Islet precursor cell (in vitro differentiated cells): ENCODE measurements at places on chromosomes 12 and 14.

GRCh38 chr12:80988986-80989385 lies 51.3 kb upstream of the LIN7A start:
- no peak for DNase-seq

DNA sequence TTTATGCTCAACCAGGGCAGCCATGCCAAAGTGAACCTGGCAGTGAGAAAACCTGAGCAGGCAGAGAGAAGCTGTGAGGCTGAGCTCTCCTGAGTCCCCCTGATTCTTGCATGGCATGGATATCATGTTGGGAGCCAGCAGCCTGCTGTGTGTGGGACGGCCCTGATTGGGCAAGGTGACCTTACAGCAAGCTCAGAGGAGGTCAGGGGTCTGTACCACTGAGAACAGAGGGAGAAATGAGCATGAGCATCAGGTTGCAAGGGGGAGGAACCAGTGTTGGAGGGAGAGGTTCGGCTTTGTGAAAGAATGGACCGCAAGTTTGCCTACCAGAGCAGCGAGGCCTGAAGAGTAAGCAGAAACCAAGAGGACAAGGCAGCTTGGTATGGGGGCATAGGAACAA lies 59.1 kb upstream of the PTGR2 start:
- DNase-seq = no peak

DNA sequence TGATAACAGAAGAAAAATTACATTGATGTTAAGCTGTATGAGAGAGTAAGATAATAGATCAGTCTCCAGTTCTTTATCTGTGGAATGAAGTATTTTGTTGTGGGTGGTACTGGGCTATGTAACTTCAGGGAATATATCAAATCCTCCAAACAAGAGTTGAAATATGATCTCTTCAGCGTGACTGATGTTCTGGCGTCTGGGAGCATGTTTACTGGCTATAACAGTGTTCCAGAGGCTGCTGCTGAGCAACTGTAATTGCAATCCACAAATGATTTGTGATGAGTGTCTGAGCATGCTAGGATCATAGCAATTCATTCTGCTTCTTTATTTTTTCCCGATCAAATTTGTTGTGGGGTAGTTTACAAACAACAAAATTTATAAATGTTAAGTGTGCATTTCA lies 18.6 kb upstream of the CCDC198 start:
- DNase-seq = no peak

- no peak for DNase-seq
Measured at GRCh38 chr14:45177076-45177475, 41.3 kb downstream of the FANCM start.

GRCh38 chr12:94644141-94644979 lies 6.0 kb downstream of the TMCC3 start:
- DNase-seq = peak; percentile 62

GRCh38 chr12:104682790-104683279 lies 226.1 kb downstream of the CHST11 start:
- DNase-seq = no peak

GRCh38 chr14:87996291-87996592 lies 3.3 kb upstream of the GALC start:
- DNase-seq = no peak

DNA sequence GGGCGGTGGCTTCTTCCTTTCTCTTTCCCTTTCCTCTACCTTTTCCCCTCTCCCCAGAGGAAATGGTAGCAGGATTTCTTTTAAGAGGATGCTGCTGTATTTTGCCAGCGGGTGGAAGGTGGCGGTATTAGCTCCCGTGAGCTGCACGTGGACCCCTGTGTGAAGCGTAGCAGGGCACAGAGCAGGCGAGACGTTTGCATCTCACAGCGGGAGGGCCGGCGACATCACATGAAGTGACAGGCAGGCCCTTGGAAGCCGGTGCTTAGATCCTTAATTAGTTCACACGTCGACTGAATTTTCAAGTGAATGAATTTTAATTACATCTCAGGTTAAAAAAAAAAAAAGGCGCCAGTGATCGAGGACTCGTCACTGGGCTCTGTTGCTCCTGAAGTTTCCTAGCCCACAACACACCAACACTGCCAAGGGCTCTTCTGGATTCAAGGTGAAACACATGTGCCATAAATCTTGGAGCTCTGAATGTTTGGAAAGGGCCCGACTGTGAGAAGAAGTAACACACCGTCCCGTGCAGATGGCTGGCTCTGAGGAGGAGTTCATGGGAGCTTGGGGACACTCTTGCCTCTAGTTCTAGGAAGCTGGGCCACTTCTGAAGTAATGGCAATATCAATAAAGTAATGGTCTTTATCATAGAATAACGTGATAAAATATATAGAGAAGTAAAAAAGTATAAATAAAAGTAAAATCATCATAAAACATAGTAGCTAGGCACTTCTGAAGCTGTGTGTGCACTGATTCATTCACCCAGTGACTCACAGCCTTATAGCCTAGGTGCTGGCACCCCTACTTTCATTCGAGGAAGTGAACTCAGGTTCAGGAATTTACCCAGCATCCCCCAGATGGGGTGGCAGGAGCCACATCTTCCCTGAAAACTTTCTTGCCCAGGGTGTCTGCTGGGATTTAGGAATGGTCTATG lies 75.3 kb downstream of the AACS start:
- DNase-seq = no peak

GRCh38 chr12:75439048-75439447 lies 41.5 kb upstream of the GLIPR1 start:
- DNase-seq = no peak

GRCh38 chr12:64456119-64456518 lies 4.2 kb downstream of the TBK1 start:
- no peak for DNase-seq

DNA sequence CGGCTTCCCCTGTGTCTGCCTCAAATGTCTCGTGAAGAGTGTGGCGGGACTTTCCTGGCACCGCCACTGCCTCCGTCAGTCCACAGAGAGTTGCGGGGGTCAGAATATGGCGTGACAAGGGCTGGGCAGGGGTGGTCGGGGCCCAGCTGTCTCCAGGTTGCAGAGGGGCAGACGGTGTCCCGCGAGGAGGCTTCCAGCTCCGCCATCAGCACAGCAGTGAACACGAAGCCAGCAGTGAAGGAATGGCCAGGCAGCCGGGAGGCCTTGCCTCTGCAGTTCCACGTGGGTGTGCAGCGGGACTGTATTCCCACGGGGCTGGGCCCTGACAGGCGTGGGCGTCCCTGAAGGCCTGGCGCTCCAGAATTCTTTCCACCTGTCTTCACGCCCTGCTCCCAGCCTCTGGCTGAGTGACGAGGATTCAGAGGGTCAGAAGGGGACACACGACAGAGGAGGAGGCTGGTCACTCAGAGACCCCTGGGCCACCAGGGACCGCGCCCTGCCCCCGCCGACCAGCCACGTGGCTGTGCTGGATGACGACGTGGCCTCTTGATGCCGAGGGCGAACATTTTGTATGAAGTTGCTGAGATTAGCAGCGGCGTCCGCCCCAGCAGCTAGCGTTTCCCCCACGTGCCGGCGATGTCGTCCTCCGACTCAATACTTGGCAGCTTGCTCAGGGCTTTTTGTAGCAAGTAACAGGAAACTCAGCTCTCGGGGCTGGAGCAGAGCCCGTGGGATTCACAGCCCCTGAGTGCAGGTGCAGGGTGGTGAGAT lies 25.0 kb upstream of the GALNT9 start:
- DNase-seq = no peak

DNA sequence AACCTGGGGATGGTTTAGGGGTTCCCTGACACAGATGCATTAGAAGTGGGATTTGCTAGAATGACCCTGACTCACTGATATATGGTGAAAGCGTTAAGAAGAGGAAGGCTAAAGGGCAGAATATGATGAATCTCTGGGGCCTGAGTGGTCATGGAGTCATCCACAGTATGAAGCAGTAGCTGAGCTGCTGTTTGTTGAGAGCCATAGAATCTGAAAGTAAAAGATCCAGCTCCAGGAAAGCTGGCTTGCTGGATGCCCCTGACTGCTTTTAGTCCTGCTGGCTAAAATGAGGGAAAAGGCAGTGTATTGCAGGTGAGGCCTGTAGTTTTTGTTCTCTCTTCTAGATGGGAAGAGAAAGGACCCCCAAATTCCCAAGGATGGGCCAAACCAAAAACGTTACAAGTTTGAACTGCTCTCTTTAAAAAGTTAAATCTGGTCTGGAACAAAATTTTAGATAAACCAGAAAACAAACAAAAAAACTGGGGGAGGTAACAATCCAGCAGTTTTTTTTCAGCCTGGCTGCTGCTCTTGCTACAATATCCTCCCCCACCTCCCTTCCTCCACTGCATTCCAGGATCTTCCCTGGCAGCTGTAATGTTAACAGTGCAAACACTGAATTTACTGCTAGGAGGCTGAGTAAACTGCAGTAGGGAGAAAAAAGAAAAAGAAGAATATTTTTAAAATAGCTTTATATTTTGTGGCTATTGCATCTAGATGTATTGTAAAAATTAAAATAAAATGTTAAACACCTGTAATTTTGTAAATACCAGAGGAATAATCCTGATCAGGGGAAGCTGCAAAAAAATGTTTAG lies 16.5 kb downstream of the SEL1L start:
- peak; percentile 65 for DNase-seq

- no peak for DNase-seq
Measured at GRCh38 chr14:97485201-97485600, 688.0 kb downstream of the VRK1 start.

GRCh38 chr12:92030618-92031017 lies 115.0 kb downstream of the BTG1 start:
- DNase-seq = no peak

DNA sequence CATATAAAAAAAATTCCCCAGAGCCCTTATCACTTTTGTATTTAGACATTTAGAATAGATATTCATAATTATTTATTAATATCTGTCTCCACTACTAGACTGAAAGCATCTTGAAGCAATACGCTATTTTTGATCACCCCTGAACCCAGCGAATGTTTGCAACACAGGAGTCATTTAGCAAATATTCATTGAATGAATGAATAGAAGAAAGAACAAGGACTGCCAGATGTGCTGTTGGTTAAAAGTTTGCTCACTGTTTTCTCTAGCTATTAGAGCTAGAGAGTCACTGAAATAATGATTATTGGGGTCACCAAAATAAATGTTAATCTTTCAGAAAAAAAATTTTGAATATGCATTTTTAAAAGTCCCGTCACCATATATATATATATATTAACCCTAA lies 174.3 kb downstream of the ACSS3 start:
- no peak for DNase-seq

DNA sequence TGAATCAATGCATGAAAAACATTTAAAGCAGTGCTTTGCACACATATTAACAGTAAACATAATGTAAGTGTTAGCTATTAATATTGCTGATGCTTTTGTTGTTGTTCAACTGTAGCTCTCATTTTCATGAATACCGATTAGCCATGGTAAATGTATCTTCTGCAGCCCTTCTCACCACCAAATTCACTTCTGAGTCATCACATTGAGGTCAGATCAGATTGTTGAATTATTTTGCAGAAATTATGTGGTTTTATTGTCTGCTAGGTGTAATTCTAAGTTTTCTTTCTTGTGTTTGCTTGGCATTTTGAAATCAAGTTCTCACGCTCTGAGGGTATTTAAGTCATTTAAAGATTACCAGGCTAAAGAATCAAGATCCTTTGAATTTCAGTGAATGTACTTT lies 74.6 kb downstream of the AKAP6 start:
- DNase-seq = no peak

GRCh38 chr12:125210104-125210755 lies 145.0 kb downstream of the AACS start:
- DNase-seq = no peak

DNA sequence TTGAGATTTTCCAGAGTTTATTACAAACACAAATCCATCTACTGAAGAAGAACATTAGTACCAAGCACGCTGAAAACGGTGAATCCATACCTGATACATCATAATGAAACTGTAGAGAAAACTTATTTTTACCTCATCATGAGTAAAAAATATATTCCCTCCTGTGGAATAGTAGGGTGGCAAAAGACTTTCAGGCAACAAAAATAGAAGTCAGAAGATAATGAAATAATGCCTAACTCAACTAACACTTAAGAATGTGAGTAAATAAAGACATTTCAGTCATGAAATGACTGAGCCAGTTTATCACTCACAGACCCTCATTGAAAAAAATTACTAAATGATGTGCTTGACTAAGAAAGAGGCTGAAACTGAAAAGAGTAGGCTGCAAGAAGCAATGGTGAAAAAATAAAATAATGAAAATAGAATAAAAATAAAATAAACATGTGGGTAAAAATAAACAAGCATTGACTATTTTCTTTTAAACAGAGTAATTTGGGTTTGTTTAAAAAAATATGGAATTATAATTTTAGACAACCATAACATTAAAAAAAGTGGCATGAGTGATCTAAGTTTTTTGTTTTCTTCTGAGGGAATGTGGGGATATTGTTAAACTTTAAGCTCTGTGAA lies 148.6 kb downstream of the ASCL1 start:
- DNase-seq = no peak

DNA sequence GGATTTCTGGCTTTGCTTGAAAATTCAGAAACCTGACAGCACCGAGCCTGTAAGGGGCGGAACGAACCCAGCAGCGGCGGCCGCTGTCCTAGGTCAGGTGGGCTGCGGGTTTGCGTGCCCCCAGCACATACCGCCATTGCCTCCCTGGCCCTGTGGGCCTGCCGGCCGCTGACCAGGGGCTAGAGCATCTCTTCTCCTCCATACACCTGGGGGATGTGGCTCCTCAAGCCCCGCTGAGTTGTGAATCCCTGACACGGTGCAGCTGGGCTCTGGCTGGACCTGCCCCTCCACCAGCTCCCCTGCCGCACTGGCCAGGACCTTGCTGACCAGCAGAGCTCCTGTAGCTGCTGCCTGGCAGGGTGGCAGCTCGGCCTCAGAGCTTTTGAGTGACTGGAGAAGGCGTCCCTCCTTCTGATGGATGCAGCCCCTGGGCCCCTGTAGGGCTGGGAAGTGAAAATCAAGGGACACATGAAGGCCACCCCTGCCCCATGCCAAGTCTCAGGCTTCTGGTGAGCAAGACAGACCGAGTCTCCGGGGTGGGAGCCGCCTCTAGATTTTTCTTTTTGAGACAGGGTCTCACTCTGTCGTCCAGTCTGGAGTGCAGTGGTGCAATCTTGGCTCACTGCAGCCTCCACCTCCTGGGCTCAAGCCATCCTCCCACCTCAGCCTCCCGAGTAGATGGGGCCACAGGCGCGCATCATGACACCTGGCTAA lies 184.9 kb upstream of the SFSWAP start:
- DNase-seq = peak; percentile 52

- DNase-seq = no peak
Measured at GRCh38 chr12:818733-819132, 66.4 kb downstream of the WNK1 start.

- DNase-seq = peak; percentile 19
Measured at GRCh38 chr12:47710278-47710677, 4.4 kb upstream of the RPAP3 start.

GRCh38 chr14:99654235-99654985 lies 9.5 kb downstream of the HHIPL1 start:
- DNase-seq = no peak

DNA sequence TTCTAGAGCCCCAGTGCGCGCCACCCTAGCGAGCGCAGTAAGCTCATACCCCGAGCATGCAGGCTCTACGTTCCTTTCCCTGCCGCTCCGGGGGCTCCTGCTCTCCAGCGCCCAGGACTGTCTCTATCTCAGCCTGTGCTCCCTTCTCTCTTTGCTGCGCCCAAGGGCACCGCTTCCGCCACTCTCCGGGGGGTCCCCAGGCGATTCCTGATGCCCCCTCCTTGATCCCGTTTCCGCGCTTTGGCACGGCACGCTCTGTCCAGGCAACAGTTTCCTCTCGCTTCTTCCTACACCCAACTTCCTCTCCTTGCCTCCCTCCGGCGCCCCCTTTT lies 791 bp downstream of the TMEM233 start:
- DNase-seq = peak; percentile 64

- DNase-seq = peak; percentile 82
Measured at GRCh38 chr12:52258335-52258901, 16.0 kb upstream of the KRT86 start.

GRCh38 chr12:4564818-4565217 lies 2.8 kb downstream of the DYRK4 start:
- DNase-seq = no peak
